ENCODE measurements at places on chromosomes 12 and 14.

DNA sequence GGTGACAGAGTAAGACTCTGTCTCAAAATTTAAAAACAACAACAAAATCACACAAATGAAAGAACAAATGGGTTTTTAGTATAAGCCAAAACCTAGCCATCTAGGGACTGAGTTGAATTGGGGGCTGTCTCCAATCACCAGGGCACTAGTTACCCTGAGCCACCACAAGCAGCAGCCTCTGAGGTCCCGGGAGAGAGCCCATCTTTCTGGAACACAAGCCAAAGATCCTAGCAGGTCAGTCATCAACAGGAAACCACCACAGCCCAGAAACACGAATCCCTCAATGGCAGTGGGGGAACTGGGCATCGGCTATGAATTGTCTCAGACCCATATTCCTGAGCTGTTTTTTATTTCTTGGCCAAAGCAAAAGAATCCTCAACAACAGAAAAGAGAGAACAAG is 75.3 kb downstream of the KDM2B start:
- no peak for DNase-seq

DNA sequence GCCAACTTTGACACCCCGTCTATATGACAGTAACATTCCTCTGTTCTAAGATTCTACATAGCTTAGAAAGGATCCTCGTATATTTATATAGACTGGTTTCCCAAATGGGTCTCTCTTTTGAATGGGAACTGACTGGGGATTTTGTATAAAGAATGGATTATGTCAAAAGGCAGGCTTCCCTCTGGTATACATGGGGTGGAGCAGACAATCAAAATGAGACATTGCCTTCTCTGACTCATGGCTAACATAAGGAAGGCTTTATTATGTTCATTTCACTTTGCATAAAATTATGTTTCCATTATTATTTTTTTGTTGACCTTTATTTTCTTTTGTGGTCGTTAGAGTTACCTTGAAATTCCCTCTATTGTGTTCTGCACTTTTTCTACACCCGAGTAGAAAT is 211.1 kb downstream of the ALG10B start:
- no peak for DNase-seq

DNA sequence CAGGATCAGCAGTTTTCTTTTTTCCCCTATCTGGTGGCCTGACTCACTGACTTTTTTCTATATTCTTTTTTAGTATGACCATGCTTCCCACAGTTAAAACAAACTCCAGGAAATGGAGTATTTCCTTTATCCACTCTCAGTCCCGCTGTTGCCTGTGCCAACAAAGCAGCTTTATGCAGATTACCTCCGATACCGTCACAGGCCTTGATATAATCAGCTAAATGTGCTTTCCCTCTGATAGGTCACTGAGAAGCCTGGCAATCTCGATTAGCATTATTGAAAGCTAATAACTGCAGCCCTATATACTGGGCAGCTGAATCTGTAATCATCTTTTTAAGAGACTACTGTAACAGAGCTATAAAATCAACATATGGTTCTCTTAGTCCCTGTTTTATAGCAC is 243.6 kb downstream of the KIF21A start:
- DNase-seq, result no peak

DNA sequence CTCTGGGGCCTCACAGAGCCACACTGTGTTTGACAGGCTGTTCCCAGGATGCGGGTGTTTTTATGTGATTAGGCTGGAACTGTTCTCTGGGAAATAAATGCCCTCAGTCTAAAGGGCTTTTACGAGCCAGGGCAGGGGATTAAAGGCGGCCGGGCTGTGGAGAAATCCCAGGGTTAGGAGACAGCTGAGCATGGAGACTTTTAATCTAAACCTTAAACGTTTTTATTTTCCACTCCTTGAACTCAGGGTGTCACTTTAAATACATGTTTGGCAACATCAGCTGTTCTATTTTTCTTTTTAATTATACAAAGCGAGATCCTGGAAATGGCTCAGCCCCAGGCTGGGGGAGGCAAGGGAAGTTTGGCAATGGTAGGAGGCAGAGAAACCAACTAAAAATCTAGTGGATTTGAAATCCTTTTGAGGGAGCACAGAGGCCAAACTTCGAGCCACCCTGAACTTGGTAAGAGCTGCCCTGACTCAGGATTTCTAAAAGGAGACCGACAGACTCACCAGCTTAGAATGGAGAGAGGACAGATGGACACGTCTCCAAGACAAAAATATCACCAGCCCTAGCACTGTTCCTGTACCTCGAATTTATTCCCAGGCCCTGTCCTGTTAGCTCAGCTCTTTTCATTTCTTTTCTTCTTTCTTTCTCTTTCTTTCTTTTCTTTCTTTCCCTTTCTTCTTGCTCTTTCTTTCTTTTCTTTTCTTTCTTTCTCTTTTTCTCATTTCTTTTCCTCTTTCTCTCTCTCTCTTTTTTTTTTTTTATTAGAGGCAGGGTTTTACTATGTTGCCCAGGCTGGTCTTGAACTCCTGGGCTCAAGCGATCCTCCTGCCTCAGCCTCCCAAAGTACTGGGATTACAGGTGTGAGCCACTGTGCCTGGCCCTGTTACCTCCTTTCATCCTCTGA is 15.8 kb upstream of the ORAI1 start:
- no peak for DNase-seq

GRCh38 chr12:118709946-118710345 is 271.4 kb upstream of the SRRM4 start:
- no peak for DNase-seq
